ENCODE measurements at places on chromosomes 13 and 19.
A peak's percentile ranks its signal among the peaks of the same experiment; 100 is the strongest.

DNA sequence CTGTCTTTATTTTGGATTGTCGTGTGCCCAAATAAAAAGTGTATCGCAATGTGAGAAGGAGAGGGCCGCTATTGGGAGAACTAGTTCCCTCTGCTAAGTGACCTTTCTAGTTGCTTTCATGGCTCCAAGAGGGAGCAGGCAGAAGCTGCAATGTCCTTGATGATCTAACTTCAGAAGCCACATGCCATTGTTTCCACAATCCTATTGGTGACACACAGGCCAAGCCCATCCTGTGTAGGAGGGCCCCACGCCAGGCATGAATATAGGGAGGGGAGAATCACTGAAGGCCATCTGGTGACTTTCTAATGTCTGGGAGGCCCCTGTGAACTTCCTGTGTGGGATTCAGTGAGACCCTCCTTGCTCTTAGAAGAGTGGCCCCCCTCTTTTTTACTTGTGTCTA is 47.8 kb upstream of the KPNA3 start:
- no peak for DNase-seq

DNA sequence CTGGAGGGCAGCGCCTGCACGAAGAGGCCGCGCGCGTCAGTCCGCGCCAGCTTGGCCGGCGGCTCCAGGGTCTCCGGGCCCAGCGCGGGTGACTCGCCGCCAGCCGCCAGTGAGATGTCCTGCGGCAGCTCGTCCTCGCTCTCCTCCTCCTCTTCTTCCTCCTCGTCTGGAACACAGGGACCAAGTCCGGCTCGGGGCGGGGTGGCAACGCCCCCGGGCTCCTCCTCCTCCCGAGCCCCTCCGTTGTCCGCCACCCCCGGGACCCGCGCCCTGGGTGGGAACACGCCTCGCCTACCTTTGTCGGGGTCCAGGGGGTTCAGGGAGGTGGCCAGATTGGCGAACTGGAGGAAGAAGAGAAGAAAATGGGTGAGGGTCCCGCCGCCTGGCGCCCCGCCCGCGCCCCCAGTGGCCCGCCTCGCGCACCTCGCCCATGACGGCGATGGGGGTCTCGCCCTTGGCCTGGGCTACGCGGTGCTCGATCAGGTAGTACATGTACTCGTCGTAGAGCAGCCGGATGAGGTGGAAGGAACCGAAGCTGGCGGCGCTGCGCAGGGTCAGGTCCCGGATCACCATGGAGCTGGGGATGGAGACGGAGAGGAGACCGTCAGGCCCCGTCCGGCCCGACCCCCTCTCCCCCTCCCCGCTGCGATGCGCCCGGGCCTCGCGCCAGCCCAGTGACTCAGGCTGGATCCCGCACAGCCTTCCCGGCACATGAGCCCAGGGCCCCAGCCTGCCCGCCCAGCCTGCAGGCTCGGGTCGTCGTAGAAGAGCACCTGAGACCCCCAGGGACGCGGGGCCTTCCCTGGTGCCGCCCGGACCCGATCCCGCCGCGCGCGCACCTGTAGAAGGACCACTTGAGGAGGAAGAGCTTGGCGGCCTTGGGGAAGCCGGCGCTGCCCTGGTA is 10.6 kb downstream of the DCAF15 start:
- no peak for DNase-seq

DNA sequence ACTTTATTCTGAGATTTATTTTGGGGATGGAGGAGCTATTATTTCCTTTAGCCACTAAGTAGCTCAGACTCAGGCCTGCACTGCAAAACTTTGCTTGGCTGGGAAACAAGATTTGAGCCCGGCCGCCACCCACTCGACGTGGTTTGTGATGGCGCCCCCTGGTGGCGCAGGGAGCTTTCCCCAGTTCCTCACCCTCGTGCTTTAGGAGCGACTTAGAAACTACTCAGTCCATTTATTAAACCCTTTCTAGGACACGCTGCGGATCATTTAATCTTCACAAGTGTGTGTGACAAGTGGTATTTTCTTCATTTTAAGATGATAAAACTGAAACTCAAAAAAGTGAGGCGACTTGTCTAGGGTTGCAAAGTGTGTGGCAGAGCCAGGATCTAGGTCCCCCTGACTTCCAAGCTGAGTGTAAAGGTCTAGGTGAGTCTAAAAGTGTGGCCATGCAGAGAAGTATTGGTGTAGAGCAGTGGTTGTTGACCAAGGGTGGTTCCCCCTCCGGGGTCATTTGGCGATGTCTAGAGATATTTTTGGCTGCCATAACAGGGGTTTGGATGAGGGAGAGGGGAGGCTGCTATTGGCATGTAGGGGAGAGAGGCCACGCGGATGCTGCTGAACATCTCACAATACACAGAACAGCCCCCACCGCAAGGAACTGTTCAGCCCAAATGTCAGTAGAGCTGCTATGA is 2.2 kb downstream of the CXCL17 start:
- peak; percentile 74 for DNase-seq

- DNase-seq, result no peak
Measured at GRCh38 chr13:44052780-44053184, 173.1 kb downstream of the LACC1 start.

- no peak for DNase-seq
Measured at GRCh38 chr13:90084684-90085290, 1262.7 kb upstream of the MIR17HG start.

DNA sequence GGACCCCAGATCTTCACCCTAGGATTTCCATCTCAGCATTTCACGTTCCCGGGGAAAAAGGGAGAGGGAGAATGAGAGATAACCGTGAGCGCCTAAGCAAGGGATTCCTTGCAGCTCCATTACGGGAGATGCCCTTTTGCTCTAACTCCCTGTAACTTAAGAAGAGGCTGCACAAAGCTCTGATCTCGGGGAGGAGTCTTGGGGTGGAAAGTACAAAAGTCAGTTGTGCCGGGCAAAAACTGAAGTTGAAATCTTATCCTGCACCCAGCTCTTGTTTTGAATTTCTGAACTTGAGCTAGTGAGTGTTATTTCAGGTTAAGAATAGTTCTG is 256.4 kb upstream of the SOX21 start:
- DNase-seq, result no peak

GRCh38 chr13:64639206-64639605 is 2590.9 kb downstream of the PCDH9 start:
- no peak for DNase-seq

GRCh38 chr19:41248895-41249294 is 15.3 kb upstream of the HNRNPUL1 start:
- no peak for DNase-seq

DNA sequence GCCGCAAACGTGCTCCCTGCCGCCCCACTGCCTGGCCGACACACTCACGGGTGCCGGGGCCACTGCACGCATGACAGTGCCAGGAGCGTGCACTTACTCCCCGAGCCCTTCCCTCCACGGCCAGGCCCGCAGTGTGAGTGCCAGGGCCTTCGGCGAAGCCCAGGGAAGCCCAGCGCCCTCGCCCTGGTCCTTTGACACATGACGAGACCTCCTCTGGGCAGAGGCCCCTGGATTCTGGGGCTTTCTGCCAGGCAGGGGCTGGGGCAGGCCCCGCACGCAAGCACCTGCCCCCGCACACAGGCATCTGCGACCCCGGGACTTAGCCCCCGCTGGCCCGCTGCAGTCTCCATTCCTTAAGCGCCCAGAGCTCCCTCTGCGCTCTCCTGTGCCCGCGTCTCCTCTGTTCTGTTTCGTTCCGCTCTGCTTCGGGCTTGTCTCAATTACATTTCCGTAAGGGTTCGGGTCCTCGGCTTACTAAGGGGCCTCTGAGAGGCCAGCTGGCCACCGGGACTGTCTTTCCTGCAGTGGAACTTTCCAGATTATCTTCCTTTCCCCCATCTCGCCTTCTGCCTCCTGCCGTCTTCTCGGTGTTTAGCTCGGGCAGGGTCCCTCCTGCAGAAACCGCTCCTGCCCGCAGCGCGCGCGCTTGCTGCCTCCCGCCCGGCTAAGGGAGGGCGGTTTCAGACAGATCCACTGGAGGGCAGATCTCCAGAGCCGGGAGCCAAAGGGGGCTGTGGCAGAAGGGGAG is 98.8 kb downstream of the ING1 start:
- no peak for DNase-seq

DNA sequence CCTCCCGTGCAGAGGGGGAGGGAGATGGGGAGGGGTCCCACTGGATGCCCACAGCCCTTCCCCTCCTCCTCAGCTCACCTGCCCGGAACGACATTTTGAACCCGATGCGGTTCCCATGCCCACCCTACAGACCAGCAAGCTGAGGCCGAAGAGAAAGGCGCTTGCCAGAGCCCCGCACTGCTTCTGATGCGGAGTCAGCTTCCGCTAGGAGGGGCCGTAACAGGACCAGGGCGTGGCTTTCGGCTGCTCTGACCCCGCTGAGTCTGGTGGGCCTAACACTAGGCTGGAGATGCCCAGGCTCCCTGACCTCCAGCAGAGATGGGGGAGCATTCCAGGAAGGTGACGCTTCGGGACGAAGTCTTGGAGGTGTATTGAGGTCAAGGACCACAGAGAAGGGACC is 6.7 kb downstream of the ONECUT3 start:
- no peak for DNase-seq

- no peak for DNase-seq
Measured at GRCh38 chr13:96741779-96742178, 252.5 kb downstream of the OXGR1 start.

DNA sequence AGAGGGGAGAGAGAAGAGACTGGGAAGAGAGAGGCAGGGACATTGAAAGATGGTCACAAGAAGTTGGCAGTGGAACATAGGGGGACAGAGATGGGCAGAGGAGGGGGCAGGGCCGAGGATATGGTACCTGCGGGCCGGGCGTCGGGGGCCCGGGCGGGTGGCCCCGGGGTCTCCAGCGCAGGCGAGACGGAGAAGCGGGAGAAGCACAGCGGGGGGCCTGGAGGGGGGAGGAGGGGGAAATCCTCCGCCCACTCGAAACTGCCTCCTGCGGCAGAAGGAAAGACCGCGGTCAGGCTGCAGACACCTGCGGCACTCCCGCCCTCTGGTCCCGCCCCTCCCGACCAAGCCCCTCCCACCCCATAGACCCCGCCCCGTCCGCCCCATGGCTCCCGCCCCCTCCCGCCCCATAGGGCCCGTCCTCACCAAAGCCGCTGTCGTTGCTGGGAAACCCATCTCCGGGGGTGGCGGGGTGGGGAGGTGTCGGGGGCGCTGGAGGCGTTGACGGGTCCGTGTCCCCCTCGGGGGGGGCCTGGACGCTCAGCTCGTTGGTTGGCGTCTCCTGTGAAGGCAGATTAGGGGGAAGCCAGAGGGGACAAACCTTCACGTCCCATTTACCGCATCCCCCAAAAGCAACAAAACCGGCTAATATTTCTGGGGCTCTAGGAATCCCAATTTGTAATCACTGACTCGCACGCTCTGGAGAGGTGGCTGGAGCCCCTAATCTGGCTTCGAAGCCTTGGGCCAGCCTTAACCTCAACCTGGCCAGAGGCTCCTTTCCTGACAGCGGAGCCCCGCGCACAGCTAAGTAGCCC is 20.4 kb downstream of the LMTK3 start:
- DNase-seq, result peak; percentile 46

- DNase-seq, result no peak
Measured at GRCh38 chr19:28065026-28065425, 1147.9 kb downstream of the UQCRFS1 start.

- no peak for DNase-seq
Measured at GRCh38 chr13:65768545-65768944, 1461.6 kb downstream of the PCDH9 start.

- no peak for DNase-seq
Measured at GRCh38 chr19:36665832-36666231, 805 bp downstream of the ZNF461 start.

- DNase-seq, result peak; percentile 86
Measured at GRCh38 chr19:7197119-7197759, 97.0 kb downstream of the INSR start.

- no peak for DNase-seq
Measured at GRCh38 chr19:8529369-8530006, 15.5 kb upstream of the ZNF414 start.

DNA sequence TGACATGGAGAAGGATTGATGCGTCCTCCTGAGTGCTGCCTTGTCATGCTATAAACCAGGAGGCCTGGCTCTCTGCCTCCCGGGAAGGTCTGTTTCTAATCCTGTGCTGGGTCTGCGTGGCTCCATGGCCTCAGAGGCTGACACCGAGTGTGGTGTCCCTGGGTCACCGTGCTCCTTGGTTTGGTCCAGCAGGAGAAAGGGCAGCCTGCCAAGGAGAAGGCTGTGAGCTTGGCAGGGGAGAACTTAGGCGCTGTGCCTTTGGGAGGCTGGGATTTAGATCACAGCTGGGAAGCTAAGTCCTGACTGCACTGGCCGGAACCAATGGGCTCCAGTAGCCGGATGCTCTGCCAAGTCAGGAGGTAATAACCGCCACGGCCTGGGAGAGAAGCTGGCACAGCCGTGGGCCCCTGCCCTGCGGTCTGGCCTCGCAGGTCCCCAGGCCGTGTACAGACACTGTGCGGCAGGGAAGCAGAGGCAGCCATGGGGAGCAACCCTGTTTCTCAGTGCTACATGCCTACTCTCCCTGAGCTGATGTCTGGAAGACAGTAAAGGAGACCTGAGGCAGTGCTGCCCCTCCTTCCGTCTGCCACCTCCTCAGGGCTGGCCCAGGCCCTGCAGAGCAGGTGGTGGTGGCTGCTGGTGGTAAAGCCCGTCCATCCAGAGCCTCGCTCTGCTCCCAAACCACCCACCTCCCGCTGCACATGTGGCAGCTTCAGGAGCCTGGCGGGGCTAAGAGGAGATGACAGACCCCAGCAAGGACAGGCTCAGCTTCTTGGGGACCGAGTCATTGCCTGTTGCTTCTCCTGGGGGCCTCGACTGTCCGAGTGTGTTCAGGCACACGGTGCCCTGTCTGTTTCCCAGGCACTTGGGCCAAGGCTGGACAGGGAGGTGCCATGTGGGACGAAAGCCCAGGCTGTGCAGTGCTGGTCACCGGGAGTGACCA is 44.9 kb downstream of the C13orf46 start:
- DNase-seq, result no peak

DNA sequence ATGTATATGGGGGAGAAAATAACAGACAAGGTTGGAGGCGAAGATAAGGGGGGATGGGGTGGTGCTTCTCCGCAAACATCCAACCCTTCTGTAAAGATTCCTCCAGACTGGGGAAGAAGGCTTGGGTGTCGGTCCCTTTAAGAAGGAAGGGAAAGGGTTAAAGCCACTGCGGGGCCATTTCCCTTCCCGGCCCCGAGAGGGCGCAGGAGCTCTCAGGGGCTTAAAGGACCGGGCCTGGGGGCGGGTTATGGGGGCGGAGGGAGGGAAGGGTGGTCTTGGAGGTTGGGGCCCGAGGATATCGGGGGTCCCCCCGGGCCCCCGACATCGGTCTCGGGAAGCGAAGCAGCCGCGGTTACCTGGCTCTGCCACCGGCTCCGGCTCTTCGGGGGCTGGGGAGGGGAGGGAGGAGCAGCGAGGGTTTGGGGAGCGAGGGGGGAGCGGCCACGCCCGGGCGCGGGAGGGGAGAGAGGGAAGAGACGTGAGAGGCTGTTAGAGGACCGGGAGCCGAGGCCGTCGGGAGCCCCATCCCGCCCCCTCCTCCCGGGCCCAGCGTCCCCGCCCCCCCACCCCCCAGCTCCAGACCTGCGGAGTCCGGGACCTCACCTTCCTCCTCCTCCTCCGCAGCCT is 2.8 kb downstream of the TNNT1 start:
- DNase-seq, result no peak

DNA sequence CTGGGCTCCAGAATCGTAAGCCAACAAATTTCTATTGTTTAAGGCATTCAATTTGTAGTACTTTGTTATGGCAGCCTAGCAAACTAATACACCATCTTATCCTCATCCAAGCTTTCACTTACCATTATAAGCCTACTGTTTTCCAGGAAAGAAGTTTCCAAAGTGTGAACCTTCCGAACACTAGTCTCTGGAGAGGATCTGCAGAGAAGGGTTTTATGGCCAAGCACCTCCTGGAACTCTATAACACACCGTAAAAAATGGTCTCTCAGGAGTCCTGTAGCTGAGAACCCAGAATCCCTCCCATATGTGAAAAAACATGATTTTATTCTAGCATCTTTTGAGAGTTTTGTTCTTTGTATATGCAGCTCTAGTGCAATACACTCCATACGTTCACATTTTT is 142.1 kb downstream of the POSTN start:
- DNase-seq, result no peak

- no peak for DNase-seq
Measured at GRCh38 chr13:49444524-49445395, 686 bp downstream of the SETDB2 start.

Measured in activated gamma-delta T cell treated with anti-CD3 and anti-CD28 coated beads, Interleukin-2, amount 50 U/mL, for 16 hours (primary cell).